Type B pancreatic cell (in vitro differentiated cells): ENCODE measurements at places on chromosomes 16 and 17. TPM values are rescaled to one million over a fixed set of nuclear protein-coding genes. Genes with fewer than 3 reads are reported as not detected.

The INCA1 gene
- 0.72 and 0.86 TPM in 2 replicates for total RNA-seq

The METRNL gene
- 76.2 and 145 TPM in 2 replicates for total RNA-seq

DNA sequence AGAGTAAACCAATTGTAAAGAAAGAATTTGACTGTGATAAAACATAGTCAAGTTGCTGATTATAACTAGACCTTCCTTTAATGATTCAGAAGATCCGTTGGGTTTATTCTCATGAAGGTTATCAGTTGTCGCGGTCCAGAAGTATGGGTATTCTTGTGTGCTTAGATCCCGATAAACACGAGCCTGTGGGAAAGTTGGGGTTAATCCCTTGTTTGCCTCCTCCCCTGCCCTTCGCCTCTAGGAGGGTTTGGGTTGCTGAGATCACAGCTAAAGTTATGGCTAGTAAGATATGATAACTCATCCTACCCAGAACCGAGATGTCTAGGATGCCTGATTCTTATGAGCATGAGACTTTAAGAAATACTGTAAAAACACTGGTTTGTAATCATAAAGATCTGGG lies 66.8 kb downstream of the GPRC5B start:
- peaks cover 10% of the 10 kb centered on the region for H3K36me3 ChIP-seq
- H3K4me1 ChIP-seq = no peaks in the 10 kb centered on the region
- no peaks in the 10 kb centered on the region for H3K27me3 ChIP-seq
- no peak overlapping the region for H3K27ac ChIP-seq
- H3K4me3 ChIP-seq = no peak overlapping the region

DNA sequence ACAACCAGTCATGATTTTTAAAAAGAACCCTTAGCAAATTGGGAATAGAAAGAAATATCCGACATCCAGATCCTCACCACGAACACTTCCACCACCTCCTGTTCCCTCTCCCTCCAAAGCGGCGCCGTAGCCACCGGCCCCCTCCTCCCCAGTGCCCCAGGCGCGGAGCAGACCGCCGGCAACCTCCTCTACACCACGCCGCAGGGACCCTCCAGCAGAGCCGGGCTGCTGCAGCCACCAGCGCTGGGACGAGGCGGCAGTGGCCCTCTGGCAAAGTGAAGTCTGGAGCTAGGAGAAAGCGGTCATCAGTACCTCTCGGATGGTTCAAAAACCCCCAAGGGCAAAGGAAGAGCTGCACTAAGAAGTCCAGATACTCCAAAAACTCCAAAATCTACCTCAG lies 41.4 kb upstream of the SLFN13 start:
- H3K4me3 ChIP-seq = no peak overlapping the region
- H3K4me1 ChIP-seq = no peaks in the 10 kb centered on the region
- H3K27me3 ChIP-seq = peaks cover 97% of the 10 kb centered on the region
- no peaks in the 10 kb centered on the region for H3K36me3 ChIP-seq
- no peak for DNase-seq

DNA sequence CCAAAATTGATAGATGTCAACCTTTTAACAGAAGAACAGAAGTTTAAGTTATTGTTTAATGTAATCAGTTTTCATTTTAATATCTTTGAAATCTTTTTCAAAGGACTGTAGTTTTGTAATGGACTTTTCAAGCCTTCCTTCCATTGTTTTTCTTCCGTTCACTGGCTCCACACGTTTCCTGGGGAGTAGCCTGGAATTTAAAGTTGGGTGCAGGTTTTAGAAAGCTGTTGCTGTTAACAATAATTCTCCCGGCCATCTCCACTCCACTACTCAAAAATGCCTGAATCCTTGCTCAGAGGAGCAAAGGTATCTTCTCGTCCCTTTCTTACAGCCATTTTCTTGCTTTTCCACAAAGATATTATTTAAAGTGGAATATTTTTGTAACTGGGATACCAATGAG lies 4.7 kb upstream of the COQ7 start:
- no peak overlapping the region for H3K27ac ChIP-seq
- H3K36me3 ChIP-seq = no peaks in the 10 kb centered on the region
- no peak for DNase-seq
- H3K4me3 ChIP-seq = no peak overlapping the region
- H3K27me3 ChIP-seq = no peaks in the 10 kb centered on the region

GRCh38 chr17:56577190-56577842 lies 16.2 kb upstream of the NOG start:
- peaks cover 12% of the 10 kb centered on the region for H3K4me1 ChIP-seq
- H3K27me3 ChIP-seq = peaks cover 20% of the 10 kb centered on the region
- no peak for DNase-seq
- H3K36me3 ChIP-seq = peaks cover 3% of the 10 kb centered on the region
- H3K4me3 ChIP-seq = peak overlapping the region; percentile 21

GRCh38 chr16:55471448-55472097 lies 7.4 kb upstream of the MMP2 start:
- H3K36me3 ChIP-seq = no peaks in the 10 kb centered on the region
- no peaks in the 10 kb centered on the region for H3K4me1 ChIP-seq
- DNase-seq = no peak
- peaks cover 32% of the 10 kb centered on the region for H3K27me3 ChIP-seq
- no peak overlapping the region for H3K27ac ChIP-seq
- H3K4me3 ChIP-seq = no peak overlapping the region

- no peaks in the 10 kb centered on the region for H3K36me3 ChIP-seq
- H3K4me3 ChIP-seq = no peak overlapping the region
- no peaks in the 10 kb centered on the region for H3K27me3 ChIP-seq
- H3K4me1 ChIP-seq = peaks cover 10% of the 10 kb centered on the region
- DNase-seq = no peak
These were observed 10.4 kb downstream of the NHERF2 start for GRCh38 chr16:2037115-2037514.

GRCh38 chr17:67542219-67543114 lies 165.4 kb downstream of the PITPNC1 start:
- no peak for DNase-seq
- no peaks in the 10 kb centered on the region for H3K4me1 ChIP-seq
- H3K36me3 ChIP-seq = no peaks in the 10 kb centered on the region
- no peak overlapping the region for H3K4me3 ChIP-seq

DNA sequence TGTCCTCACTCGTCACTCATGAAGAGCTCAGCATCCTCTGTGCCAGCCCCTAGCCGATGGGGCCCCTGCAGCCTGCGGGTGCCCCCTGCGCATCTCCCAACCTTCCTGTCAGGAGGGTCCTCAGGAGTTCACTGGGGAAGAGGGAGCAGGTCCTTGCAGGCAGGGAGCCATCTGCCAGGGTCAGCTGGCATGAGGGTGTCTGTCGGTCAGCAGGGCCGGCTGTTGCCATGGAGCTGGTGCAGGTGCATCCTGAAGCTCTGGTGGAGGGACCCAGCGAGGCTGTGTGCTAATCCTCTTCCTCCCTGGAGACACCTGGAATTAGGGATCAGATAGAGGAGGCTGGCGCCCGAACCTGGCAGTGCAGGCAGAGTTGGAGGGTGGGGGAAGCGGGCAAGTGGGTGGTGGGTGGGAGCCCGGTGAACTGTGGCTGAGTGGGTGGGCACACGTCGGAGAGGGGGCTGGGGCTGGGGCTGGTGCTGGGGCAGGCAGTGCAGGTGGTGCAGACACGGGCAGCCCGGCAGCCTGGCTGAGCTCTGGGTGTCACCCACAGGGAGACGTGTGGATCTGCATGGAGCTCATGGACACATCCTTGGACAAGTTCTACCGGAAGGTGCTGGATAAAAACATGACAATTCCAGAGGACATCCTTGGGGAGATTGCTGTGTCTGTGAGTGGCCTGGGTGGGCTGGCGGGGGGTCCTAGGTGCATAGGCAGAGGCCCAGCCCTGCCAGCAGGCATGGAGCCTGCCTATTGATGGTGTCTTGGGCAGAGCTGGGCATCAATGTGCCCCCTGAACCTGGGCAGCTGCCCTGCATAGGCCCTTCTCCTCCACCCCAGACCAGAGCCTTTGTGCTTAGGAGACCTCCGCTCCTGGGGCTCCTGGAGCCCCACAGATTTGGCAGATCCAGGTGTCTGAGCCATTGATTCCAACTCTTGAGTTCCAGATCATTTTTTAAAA lies 17.4 kb downstream of the MAP2K3 start:
- H3K36me3 ChIP-seq = peaks cover 9% of the 10 kb centered on the region
- no peak overlapping the region for H3K4me3 ChIP-seq
- H3K4me1 ChIP-seq = no peaks in the 10 kb centered on the region
- H3K27me3 ChIP-seq = no peaks in the 10 kb centered on the region
